ENCODE measurements at places on chromosomes 7 and 10. TPM values are rescaled to one million over a fixed set of nuclear protein-coding genes. Genes with fewer than 3 reads are reported as not detected.

GRCh38 chr10:97714401-97715258 is 1.1 kb downstream of the MARVELD1 start:
- DNase-seq: no peak

DNA sequence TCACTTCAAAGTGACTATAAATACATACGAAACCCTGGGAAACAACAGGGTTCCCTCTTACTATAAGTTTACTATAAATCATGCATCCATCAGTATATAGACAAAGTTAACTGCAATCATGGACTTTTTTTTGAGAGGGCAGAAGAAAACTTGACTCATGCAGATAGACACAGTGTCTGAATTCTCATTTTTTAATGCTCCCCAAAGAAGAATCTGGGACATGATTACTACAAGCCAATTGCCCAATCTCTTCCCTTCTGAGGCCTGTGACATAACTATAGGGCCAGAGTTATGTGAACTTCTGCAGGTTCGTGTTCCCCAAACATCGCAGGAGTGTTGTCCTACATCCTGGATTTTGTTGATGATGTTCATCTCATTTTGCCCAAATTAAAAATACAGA is 376.5 kb downstream of the KCNMA1 start:
- DNase-seq: no peak

GRCh38 chr10:100568912-100569311 is 33.2 kb downstream of the HIF1AN start:
- DNase-seq: no peak

GRCh38 chr7:105389088-105389650 is 448 bp upstream of the SRPK2 start:
- no peak for DNase-seq

DNA sequence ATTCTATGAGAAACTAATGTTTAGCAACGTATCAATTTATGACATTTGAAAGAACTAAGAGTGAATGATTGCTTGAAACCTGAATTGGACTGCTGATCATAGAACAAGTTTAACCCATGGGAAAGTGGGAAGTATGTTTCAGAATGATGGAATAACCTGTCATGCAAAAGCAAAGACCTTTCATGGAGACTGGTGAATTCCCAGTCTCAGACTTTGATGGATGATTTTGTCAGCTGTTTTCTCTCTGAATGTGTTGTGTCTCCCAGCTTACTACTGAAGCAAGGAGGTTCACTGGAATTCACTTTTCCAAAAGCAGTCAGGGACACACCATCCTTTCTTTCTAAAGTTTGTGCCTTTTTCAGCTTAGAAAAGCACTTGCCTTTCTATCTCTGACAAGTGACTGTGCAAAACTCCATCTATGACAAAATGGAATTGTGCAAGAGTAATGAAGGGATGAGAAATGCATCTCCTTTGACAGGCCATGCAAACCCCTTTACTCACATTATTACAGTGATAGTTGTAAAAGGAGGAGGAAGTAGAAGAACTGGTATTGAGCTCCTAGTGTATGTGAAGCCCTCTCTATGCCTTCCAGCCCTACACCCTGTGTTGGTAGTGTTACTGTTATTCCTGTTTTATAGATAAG is 176.1 kb downstream of the PRKG1 start:
- no peak for DNase-seq

- DNase-seq: no peak
Measured at GRCh38 chr7:113698556-113699220, 220.1 kb downstream of the PPP1R3A start.

DNA sequence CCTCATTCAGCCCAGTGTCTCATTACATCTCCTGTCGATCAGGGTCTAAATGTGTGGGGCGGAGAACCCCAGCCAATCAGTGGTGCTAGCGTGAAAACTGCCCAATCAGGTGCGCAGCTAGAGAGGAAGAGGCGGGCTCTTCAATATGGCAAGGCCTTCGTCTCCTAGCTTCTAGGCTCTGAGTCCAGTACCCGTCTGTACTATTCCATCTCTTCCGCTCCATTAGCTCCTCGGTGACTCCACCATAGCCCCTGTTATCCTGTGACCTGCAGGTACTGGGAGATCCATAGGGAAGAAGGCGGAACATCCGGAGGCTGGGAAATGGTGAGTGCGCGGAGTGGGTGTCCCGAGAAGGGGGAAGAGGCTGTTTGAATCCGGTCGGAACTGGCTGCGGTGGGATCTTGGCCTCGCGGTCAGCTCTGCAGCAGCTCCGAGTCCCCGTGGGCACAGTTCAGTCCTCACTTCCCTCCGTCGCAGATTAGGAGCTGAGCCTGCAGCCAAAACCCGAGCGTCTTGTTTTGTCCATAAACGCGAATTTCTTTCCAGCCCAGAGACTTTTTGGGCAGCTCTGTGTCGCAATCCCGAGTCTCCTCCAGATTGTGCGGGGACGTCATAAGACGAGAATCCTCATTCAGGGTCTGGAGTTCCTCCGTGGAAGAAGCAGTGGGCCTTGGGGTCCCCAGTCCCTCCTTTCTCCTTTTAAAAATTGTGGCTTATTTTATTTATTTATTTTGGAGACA is at the start of gene ZNF727:
TSS of gene ZNF727 (plus strand) at position 134 of the 740 bp plus-strand sequence. CDS start at position 322, 188 bp downstream.
- no peak for DNase-seq

- no peak for DNase-seq
Measured at GRCh38 chr10:75265856-75266255, 30.1 kb upstream of the COMTD1 start.

DNA sequence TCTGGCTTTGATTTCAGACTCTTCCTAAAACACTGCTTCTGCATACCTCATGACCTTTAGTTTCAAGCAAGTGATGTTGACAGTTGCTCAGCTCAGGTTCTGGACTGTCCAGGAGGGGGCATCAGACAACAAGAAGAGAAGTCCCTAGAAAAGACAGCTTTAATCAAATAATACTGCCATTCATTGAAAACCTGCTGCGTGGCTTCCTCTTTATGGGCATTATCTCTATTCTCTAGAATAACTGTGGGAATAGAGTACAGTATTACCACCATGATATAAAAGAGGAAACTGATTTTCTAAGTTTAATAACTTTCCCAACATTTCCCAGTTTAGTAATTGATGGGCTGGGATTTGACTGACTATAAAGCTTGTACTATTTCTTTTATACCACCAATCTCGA is 170.4 kb downstream of the SNX13 start:
- no peak for DNase-seq

- DNase-seq: no peak
Measured at GRCh38 chr10:31419394-31420063, 100.5 kb downstream of the ZEB1 start.

GRCh38 chr10:11831520-11831951 is 8.4 kb downstream of the PROSER2 start:
- DNase-seq: no peak

Gene LMOD2
- not detected for total RNA-seq

Gene NOLC1
- 229 TPM for total RNA-seq

Measured in omental fat pad (tissue), 4 donors.